ENCODE measurements at places on chromosomes 12 and 14. TPM values are rescaled to one million over a fixed set of nuclear protein-coding genes. Genes with fewer than 3 reads are reported as not detected.

Gene SLC7A8
- total RNA-seq = 38.0 TPM

Gene TAS2R9
- total RNA-seq = 0.66 TPM

Gene PTCSC3
- not detected for total RNA-seq

Gene TRIM9
- total RNA-seq = 3.1 TPM

Gene CIDEB
- total RNA-seq = 34.4 TPM

Gene MDM1
- 14.1 TPM for total RNA-seq

Gene GPR84
- not detected for total RNA-seq

Gene FOXG1
- not detected for total RNA-seq

Gene MAP1LC3B2
- not detected for total RNA-seq

Gene CIROP
- total RNA-seq = 0.38 TPM

Gene SERPINA10
- not detected for total RNA-seq

Gene PROX2
- total RNA-seq = not detected

Gene FAM186B
- total RNA-seq = 1.1 TPM

Gene ST8SIA1
- 0.38 TPM for total RNA-seq

Gene CCND2
- 30.0 TPM for total RNA-seq

Gene TAS2R19
- 1.2 TPM for total RNA-seq

Gene TESPA1
- 2.0 TPM for total RNA-seq

Gene ASCL1
- not detected for total RNA-seq

Gene SMIM41
- 0.50 TPM for total RNA-seq

Gene GLS2
- 4.9 TPM for total RNA-seq

Gene TNFAIP2
- 154 TPM for total RNA-seq

Gene SPRYD3
- 41.4 TPM for total RNA-seq

Gene RAB2B
- 12.5 TPM for total RNA-seq

Gene MYF5
- not detected for total RNA-seq

Gene LGR5
- not detected for total RNA-seq

Gene LRRIQ1
- total RNA-seq = not detected

Gene C1R
- total RNA-seq = 237 TPM

Gene ACOT6
- not detected for total RNA-seq

Data from esophagus squamous epithelium (tissue), 5 donors.